ENCODE measurements at places on chromosomes 13 and 19.
A peak's percentile ranks its signal among the peaks of the same experiment; 100 is the strongest.

DNA sequence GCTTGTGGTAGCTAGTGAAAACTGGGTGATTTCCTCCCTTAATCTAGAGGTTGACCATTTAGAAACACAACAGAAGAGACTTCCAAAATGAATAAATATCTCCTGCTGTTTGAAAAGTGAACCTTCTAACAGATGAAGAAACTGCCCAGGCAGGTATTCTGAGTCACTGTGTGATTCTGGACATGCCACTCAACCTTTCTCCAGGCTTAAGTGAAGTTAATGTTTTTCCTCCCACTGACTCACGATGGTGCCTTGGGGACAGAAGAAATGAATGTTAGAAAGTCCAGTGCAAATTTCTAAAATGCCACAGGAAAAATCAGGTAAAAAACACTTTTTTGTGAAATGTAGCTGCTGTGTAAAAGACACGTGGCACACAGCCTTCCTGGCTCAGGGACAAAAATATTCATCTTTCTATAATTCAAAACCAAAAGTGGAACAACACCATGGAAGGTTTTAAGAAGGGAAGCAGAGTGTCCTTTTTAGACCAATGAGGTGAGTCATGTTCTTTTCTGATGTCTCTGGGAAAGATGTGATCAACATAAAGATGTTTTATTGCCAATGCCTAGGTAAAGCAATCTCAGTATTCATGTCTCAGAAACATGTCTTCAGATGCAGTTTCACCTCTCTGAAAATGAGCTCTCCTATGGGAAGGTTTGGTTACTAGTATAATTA lies 9.1 kb downstream of the UBE2L5 start:
- no peak for DNase-seq

- no peak for DNase-seq
These were observed 100.2 kb downstream of the ENOX1 start for GRCh38 chr13:43686557-43686956.

DNA sequence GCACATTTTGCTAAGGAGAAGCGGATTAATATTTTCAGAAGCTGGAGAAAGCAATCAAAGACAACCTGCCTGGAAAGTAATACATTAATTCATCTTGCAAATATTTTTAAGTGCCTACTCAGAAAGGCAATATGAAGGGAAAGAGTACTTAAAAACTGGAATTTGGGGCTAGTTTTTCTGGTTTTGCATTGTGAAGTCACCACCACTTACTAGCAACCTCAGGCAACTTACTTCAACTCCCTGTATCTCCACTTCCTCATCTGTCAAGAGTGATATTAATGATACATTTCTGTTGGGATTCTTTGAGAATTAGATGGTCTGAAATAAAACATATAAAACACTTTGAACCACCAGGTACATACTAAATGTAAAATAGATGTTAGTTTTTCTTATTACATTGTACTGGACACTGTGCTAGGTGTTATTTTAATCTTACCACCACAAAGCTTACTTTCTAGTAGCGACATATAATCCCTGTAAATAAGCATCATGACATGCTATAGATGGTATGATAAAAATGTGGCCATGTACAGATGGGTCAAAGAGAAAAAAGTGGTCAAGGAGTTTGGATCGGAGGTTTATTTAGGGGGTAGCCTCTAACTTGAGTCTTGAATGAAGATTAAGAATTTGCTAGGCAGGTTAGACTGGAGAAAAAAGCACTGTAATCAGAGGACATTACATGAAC lies 101.2 kb downstream of the SPRY2 start:
- DNase-seq, result no peak

GRCh38 chr19:13240312-13241022 lies 90.3 kb downstream of the IER2 start:
- no peak for DNase-seq

GRCh38 chr19:42253245-42254088 lies 1.5 kb downstream of the ERF start:
- peak; percentile 50 for DNase-seq

DNA sequence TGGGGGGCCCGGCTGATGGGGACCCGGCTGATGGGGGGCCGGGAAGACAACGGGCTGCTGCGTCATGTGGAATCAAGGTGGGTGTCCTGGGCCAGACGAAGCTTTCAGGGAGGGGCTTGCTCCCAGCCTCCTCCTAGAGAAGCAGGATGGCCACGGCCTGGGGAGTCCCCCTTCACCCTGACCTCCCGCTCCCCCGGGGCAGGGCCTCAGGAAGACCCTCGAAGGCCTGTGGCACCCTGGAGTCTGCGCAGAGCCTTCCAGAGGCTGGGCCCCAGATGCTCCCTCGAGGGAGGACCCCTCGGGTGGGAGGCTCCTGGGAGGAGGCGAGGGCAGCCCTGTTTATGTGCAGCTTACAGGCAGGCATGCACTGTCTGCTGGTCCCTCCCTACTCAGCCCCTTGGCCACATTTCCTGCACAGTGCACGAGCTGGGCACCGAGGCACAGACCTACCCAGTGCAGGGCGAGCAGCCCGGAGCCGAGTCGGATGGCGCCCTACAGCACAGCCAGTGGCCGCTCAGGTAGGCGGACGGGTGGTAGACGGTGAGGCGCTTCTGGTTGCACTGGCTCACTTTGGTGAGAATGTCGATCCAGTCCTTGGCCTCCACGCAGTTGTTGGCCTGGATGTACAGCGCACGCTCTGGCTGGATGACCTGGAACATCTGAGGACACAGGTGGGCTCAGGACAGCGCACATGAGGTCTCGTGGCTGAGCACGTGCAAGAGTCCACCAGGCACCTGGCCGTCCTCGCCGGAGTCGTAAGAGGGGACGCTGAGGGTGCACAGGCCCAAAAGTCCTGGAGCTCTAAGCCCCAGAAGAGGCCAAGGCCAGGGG lies 22.4 kb upstream of the C13orf46 start:
- no peak for DNase-seq

GRCh38 chr13:25024175-25024574 lies 71.8 kb upstream of the PABPC3 start:
- DNase-seq, result no peak

DNA sequence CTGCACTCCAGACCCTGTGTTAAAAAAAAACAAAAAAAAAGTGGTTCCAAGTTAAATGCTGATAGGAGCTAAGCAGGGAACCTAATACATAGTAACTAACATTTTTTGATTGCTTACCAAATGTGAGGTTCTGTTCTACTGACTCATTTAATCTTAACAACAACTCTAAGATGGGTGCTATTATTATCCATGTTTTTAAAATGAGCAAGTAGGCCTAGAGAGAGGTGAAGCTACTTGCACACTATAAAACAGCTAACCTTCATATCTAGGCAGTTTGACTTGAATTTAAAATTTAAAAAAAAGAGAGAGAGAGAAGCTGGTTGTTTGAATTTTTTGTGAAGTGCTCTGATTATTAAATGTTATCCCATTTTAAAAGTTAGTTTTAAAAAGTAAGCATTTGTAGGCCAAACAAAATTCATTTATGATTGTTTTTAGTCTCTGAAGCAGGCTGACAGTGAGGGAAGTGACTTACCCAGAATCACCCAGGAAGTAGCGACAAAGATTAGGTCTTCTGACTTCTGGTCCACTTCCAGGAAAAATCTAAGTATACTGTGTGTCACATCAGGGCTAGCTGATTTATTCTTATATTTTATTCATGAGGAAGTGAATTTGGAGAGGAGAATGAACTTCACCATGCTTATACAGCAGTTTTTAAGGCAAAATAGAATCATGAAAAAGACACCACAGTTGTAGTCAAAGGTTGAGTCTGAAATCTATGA lies 2.4 kb downstream of the SIGLECL1 start:
- DNase-seq, result no peak

DNA sequence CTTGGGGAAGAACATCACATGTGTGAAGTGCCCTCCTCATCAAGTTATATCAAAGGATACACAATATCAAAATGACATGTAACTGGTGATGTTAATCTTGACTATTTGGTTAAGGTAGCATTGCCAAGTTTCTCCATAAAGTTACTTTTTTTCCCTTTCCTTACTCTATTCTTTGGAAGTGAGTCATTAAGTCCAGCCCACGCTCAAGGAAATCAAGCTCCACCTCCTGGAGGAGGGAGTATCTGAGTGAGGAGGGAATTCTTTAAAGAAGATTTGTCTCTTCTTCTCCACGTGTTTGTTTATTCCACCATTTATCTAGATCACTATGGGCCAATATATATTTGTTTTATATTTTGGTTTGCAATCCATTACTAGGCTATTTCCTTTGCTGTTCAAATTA lies 33.6 kb upstream of the FNDC3A start:
- DNase-seq, result no peak

DNA sequence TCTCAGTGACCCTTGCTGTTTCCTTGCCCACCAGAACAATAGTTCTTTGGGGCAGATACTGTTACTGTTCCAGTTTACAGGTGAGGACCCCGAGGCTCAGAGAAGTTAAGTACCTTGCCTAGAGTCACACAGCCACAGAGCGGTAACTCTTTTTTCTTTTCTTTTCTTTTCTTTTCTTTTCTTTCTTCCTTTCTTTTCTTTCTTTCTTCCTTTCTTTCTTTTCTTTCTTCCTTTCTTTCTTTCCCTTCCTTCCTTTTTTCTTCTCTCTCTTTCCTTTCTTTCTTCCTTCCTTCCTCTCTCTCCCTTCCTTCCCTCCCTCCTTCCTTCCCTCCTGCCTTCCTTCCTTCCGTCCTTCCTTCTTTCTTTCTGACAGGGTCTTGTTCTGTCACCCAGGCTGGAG lies 4.9 kb upstream of the PRX start:
- no peak for DNase-seq

DNA sequence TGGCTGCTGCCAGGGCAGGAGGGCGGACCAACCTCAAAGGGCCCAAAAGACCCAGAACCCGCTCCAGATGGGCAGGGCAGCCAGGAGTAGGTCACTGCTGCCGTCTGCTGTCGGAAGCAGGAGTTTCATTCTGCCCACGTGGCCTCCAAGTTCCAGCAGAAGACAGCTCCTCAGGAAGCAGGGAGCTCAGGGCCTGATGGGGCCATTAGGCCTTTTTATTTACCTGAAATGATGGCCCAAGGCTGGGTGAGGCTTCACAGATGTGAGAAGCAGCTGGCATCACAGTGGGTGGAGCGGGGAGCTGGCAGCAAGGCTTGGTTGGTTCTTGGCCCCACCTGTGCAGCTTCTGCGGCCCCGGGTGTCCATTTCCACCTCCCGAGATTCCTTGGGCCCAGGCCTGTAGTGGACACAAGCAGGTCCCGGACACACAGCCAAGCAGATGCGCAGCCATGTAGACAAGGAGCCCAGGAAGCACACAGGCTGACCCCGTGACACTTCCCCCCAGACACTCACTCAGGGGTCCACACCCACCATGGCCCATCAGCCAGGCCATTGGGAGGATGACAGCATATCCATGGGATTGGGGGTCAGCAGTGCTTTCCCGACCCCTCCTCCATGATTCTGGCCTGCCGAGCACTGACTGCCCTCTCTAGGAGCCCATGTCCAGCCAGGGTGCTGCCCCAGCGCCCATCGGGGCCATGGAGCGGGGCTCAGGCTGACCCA lies 26.4 kb downstream of the C13orf46 start:
- no peak for DNase-seq

DNA sequence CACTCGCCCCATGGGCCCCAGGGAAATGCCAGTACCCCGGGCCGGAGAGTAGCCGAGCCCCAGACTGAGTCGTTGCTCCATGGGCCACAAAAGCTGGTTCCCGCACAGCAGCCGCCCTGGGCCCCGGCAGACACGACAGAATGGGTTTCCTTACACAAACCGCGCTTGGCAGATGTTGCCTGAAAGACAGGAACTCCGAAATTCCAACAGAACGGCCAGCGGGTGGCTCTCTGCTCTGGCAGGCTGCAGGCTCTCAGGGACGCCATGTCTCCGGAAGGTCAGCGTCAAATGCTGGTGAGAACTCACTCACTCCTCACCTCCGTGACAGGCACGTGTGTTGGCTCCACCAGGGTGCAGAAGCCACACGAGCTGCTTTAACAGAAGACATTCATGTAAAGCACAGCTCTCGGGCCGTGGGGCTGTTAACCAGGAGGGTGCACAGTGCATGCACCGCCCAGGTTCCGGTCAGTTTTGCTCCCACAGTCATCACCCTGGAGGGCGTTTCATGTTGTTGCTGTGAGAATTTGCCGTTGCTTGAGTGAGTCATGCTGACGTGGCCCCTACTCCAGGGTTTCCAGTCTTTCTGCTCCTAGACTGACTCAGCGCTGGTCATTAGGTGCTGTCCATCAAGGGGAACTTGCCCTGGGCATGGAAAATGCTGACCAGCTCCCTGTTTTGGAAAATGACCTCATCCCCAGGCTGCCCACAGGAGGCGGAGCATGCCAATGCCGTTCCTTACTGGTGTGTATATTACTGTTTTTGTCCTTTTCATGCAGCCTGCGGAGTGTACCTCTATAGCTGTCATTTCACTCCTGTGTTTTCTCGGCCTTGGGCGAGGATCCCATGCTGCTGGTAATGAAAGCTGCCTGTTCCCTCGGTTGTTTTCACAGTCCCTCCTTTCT lies 44.8 kb downstream of the ANKRD10 start:
- no peak for DNase-seq

GRCh38 chr19:19489804-19490204 lies 25.5 kb downstream of the TSSK6 start:
- no peak for DNase-seq

DNA sequence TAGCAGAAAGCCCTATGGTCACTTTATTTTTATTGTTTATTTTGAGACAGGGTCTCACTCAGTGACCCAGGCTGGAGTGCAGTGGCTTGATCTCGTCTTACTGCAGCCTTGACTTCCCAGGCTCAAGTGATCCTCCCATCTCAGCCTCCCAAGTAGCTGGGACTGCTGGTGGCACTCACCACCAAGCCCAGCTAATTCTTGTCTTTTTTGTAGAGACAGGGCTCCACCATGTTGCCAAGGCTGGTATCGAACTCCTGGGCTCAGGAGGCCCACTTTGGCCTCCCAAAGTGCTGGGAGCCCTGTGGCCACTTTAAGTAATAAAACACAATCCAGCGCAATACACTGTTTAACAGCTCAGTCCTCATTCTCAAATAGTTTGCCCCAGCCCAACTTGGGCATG lies 69.3 kb downstream of the NUFIP1 start:
- DNase-seq, result no peak

DNA sequence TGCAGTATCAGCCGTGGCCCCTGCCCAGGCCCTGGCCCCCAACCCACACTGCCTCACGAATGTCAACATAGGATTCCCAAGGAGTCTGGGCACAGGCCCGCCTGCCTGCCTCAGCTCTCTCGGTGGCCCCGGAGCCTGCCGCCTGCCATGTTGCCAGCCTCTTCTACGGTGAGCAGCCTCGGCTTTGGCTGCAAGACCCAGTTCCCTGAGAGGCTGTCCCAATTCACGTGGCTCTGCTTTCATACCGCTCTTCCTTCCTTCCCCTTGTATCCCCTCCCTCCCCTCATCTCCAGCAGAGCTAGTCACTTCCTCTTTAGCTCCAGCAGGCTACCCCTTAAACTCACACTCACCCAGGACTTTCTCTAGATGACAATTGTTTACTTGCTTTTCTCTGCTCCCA lies 42.7 kb downstream of the SERP2 start:
- DNase-seq, result no peak

- DNase-seq, result no peak
These were observed 33.5 kb downstream of the DNM2 start for GRCh38 chr19:10751109-10751953.

- DNase-seq, result no peak
These were observed 99.0 kb downstream of the TM9SF2 start for GRCh38 chr13:99600318-99600717.

All from stimulated activated CD8-positive, alpha-beta memory T cell treated with anti-CD3 and anti-CD28 coated beads, Interleukin-12 subunit alpha, Interleukin-12 subunit beta, amount 100 ng/mL, for 4 hours (primary cell).